ENCODE measurements at places on chromosomes 3 and 15. TPM values are rescaled to one million over a fixed set of nuclear protein-coding genes. Genes with fewer than 3 reads are reported as not detected.

DNA sequence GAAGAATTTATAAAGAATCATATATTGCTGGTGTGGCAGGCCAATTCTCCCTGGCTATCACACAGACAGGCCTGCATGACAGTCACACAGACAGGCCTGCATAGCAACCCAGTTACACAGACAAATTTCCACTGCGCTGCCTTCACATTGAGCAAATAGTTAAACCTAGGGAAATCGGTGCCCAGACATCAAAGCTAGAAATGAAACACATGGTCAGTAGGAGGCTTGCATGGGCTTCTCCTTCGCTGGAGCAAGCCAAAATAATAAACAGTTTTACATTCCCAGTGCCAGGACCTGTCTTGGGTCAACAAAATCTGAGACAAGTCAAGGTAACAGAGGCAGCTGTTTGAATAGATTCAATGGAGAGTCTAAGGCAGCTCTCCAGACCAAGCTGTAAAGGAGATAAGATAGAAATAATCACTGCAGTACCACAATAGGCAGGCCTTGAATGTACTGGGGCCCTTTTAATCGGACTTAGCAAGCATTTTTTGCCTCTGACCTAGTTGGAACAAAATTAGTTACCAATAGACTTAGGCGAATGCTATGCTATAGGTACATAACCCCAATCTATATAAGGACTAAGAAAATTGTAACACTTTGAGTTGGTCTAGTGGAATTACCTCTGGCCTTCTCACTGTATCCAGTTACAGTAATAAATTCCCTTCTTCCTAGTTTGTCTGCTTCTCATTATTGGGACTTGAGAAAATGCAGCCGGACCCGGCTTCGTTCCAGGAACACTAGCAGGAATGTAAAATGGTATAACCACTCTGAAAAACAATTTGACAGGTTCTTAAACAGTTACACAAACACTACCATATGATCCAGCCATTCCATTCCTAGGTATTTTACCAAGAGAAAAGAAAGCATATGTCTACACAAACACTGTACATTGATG lies 274.7 kb upstream of the UBE2E2 start:
- DNase-seq: no peak

GRCh38 chr3:44927371-44927770 lies 48.6 kb downstream of the ZDHHC3 start:
- no peak for DNase-seq

GRCh38 chr3:129793319-129793718 lies 100.2 kb downstream of the TMCC1 start:
- no peak for DNase-seq

DNA sequence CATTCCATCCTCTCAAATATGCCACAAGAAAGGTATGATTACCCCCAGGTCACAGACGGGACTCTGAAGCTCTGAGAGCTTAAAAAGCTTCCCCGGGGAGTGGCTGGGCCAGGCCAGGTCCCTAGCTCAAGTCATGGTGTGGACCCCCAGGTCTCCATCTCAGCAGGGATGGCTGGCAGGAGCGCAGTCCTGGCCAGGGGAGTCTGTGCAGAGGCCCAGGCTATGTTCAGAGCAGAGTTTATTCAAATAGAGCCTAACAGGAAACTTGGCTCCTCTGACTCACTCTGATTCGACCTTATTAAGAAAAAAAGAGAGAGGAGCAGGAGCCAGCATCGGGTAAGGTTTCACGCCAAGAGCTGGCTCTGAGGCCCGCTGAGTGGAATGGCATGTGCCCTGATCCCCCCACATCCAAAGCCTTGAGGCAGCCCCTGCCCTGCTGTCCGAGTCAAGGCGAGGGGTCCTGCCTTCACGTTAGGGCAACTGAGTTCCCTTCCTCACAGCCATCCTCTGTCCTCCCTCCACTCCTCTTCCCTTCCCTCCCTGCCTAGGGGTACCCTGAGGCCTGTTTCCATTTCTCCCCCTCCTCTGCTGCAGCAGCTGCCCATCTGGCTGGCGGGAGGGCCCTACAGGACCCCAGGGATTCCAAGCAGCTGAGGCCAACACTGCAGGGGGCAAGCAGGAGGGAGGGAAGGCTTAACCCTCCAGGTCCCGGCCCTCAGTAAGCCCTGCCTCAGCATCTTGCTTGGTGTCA lies 1.9 kb upstream of the LOXL1 start:
- no peak for DNase-seq

GRCh38 chr15:49110158-49110944 lies 45.0 kb downstream of the COPS2 start:
- no peak for DNase-seq

DNA sequence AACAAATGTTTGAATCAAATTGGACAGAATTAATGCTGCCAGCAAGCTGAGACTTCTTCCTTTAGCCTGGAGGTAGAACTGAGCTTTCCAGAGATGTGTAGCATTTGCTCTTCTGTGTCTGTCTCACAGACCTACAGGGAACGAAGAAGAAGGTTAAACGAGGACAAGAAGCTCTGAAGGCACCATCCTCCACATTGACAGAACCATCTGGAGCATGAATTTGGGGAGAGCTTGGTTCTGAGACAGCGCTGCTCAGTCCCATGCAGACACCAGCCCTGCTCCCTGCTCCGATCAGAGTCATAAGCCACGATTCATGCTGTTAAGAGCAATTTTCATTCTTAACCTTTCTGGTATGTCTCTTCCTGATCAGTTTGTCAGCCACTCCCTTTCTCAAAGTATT lies 7.7 kb upstream of the KY start:
- DNase-seq: no peak

GRCh38 chr15:67397139-67397538 lies 123.8 kb upstream of the C15orf61 start:
- DNase-seq: no peak

DNA sequence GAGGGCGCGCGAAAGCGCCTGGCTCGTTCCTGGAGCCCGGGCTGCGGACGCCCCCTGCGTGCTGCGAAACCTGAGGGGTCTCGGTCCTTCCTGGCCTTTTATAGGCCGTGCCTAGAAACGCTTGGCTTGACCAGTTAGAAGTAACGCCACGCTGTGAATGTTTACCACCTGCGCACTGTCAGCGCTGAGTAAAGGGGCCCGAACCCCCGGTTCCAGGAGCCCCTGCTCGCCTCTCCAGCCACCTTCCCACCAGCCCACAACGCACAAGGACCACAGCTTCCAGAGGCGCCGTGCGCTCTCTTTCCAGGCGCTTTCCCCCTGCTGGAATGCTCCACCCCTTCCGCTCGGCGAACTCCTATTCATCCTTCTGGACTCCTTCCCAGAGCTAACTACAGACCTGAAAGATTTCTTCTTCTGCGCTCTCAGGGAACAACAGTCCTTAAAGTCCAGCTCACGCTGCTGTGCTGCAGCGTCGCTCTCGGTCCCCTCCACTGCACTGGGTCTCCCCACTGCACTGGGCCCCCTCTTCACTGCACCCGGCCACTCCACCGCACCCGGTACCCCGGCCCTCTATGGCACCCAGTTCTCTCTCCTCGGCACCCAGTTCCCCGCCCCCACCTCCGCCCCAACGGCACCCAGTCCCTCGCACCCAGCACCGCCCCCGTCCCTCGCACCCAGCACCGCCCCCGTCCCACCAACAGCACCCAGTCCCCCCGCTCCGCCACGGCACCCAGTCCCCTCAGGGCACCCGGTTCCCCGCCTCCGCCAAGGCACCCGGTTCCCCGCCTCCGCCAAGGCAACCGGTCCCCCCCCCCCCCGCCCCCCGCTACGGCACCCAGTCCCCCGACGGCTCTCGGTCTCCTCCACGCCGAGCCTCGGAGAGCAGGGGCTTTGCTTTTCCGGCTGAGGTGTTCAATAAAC lies 69.8 kb downstream of the SQOR start:
- no peak for DNase-seq

- peak; percentile 59 for DNase-seq
Measured at GRCh38 chr15:91338766-91339165, 238.7 kb downstream of the SV2B start.

GRCh38 chr3:27927882-27928281 lies 205.8 kb upstream of the EOMES start:
- DNase-seq: no peak

GRCh38 chr3:56917361-56918110 lies 115.8 kb upstream of the ARHGEF3 start:
- no peak for DNase-seq

DNA sequence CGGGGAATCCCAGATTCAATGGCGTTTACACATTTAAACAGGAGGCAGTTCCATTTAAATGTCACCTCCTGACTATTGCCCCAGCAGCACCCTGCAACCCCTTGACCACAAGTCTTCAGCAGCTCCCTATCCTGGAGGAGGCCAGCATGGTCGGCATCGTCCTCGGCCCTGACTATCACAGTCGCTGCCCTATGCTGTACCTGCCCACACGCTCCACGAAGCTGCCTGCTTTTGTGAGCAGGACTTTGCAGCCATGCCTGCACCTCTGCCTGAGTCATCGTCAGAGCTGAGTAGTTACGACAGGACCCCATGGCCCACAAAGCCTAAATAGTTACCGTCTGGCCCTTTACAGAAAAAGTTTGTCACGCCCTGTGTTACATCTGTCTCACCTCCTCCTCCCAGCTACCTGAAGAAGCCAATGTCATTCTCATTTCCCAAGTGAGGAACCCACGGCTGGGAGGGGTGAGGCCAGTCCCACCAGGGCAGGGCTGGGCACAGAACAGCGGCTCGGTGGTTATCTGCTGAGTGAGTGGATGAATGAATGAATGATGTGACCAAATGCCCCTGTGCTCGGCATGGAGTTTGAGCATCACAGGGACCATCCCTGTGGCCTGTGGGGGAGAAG lies 47.8 kb upstream of the IQSEC1 start:
- DNase-seq: no peak

DNA sequence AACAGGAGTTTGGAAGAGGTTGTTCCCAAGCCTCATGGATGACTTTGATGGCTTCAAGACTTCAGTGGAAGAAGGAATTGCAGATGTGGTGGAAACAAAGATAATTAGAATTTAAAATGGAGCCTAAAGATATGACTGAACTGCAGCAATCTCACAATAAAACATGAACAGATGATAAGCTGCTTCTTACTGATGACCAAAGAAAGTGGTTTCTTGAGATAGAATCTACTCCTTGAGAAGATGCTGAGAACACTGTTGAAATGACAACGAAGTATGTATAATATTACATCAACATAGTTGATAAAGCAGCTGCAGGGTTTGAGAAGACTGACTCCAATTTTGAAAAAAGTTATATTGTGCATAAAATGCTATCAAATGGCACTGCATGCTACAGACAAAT lies 21.2 kb downstream of the MYO9A start:
- DNase-seq: no peak

DNA sequence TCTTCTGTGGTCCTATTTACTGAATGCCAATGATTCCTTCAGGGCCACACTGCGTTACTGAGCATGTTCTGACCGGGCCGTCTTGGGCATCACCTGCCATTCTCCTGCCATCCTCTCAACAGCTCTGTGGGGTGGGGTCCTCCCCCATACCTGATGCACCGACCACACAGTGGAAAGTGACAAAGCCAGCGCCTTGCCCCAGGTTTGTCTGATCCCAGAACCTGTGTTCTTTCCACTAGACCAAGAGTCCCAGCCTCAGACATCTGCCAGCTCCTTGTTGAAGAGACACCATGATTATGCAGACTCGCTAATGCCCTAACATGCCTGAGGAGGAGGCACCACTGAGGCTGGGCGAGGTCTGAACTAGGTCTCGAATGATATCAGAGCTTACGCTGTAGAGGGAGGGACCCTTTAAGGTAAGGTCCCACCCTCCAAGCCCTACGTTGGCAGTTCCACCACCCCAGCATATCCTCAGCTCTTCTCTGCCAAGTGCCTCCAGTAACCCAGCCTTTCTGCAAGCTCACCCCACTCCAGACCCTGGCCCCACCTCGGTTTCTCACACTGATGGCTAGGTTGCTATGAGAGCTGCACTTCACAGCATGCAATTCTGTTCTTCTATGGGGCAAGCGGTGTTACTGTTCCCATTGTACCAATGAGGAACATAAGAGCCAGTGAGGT lies 29.8 kb upstream of the PLXNA1 start:
- DNase-seq: no peak

GRCh38 chr15:100781061-100781960 lies 98.3 kb upstream of the ALDH1A3 start:
- DNase-seq: no peak

GRCh38 chr3:15102256-15102655 lies 3.3 kb upstream of the RBSN start:
- DNase-seq: no peak

DNA sequence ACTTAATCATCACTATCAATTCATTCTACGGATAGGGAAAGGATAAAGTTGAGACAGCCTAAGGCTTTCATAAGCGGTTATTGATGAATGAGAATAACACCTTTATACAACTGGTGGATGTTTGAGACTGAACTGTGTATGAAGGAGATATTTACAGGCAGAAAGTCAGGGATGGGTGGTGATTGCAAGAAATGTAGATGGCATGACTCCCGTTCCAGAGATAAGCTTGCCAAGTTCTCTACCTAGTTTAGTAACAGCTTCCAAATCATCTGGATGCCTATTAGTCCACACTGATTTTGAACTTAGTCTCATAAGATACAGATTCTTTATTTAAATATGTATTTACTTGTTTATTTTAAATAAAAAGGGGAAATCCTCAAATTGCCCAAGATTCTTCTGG lies 358.8 kb downstream of the GAP43 start:
- no peak for DNase-seq

GRCh38 chr15:63849906-63850305 lies 16.2 kb upstream of the HERC1 start:
- no peak for DNase-seq

Gene ONECUT1
- not detected for polyA plus RNA-seq

Gene SHC4
- polyA plus RNA-seq: 3.0 TPM

Gene TGM5
- polyA plus RNA-seq: not detected

Gene TGFBR2
- 122 TPM for polyA plus RNA-seq

Gene NR2E3
- polyA plus RNA-seq: 0.21 TPM

Gene SENP7
- 79.8 TPM for polyA plus RNA-seq

Gene GSK3B
- 46.4 TPM for polyA plus RNA-seq

Gene SYNPR
- polyA plus RNA-seq: 0.12 TPM

Data from right renal cortex interstitium (tissue), 3 donors.